Neural crest cell (in vitro differentiated cells): ENCODE measurements at places on chromosomes 11 and 22. TPM values are rescaled to one million over a fixed set of nuclear protein-coding genes. Genes with fewer than 3 reads are reported as not detected.

DNA sequence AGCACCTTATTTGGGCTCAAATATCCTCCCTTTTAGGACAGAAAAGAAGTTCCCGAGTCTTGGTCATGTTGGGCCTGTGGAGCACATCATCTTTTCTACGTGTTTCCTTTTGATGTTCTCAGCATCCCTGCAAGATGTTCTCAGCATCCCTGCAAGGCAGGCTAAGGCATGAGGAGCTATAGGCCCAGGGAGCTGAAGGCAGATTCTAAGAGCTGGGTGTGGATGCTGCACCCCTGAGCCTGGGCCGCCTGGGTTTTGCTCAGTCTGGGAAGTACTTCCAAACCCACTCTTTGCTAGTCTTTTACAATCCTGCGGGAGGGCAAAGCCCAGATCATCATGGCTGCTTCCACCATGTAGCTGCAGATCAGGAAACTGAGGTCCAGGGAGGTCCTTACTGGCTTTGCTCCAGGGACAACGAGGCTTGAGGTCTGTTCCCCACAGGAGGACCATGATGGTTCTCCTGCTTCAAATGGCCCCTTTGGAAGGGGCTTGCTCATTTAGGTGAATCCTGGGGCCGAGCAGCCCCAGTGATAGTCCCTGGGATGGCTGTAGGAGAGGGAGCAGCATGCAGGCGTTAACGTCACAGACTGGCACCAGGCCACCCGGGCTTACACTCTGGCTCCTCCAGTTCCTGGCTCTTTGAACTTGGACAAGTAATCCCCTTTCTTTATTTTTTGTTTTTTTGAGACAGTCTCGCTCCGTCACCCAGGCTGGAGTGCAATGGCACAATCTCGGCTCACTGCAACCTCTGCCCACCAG lies 10.6 kb downstream of the LRRC75B start:
- no peaks in the 10 kb centered on the region for H3K36me3 ChIP-seq
- H3K4me1 ChIP-seq = no peaks in the 10 kb centered on the region
- DNase-seq = no peak
- H3K4me3 ChIP-seq = no peak overlapping the region
- H3K27ac ChIP-seq = no peak overlapping the region

DNA sequence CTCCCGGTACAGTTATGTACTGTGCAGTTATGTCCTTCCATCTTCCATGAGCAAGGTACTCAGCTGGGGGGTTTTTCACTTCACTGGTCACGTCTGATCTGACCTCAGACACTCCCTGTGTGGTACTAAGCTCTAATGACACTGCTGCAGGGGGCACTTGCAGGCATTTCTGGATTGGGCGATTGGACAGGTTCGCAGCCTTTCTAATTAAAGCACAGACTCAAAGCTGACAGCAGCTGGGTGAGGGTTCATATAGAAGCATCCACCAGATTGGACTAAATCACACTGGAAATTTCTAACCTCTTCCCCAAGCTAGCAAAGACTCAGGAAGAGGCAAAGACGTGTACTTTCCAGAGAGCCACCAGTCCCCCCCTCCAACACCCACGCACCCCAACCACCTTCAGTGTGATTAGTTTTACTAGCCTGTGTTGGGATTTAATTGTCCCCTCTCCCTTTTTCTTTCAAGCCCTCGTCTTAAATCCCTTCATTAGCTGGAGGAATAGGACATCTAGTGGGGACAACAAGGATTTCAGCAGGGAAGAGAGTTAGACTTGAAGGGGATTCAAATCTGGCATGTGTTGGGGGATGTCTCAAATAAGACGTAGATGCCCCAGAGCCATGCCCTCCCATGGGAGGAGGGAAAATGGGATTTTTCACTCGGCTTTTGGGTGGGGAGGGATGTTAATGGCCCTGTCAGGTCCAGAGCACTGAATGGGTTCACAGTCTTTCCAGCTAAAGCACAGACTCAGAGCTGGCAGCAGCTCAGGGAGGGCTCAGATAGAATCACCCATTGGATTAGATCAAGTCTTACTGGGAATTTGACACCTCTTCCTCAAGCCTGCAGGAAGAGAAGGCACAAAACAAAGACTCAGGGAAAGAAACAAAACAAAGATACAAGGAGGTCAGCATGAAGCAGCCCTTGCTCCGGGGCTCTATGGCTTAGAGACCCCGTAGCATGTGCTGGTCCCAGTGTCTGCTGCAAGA lies 10.9 kb downstream of the INS start:
- peaks cover 18% of the 10 kb centered on the region for H3K4me1 ChIP-seq
- no peak overlapping the region for H3K4me3 ChIP-seq
- no peak for DNase-seq

DNA sequence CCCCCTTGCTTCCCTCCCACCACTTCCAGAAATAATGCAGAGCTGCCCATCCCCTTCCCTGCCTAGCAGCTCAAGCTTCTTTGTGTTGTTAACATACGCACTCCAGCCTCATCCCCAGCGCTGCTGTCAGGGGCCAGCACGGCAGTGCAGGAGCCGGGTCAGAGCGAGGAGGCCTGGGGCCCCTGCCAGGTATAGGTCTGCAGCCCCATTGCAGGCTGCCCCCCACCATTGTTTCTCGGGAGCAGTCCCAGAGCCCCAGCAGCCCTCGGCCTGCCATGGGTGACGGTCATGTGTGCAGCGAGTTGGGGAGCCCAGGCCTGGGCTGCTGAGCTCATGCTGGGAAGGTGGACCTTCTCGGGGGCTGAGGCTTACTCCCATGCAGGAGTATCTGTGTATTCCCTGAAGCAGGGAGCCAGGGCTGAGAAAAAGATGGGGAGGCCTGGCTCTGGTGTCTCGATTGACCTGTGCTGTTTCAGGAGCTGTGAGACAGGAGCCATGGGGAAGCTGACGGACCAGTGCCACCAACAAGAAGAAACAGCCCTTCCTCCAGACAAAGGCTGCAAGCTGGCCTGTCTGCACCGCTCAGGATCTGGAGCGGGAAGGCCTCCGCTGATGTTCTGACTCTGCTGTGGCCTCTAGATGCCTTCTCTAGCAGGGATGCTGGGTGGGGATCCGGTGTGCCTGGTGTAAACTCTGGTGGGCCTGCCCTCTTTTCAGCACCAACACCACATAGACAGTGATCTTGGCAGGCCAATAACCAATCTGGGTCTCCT lies 220.5 kb upstream of the B3GAT1 start:
- peaks cover 7% of the 10 kb centered on the region for H3K4me1 ChIP-seq
- no peaks in the 10 kb centered on the region for H3K36me3 ChIP-seq
- no peak overlapping the region for H3K27ac ChIP-seq
- H3K4me3 ChIP-seq = no peak overlapping the region
- no peak for DNase-seq

- no peak overlapping the region for H3K27ac ChIP-seq
- DNase-seq = no peak
- H3K4me1 ChIP-seq = no peaks in the 10 kb centered on the region
- no peak overlapping the region for H3K4me3 ChIP-seq
Observed at GRCh38 chr11:1208144-1208393, 14.8 kb upstream of the MUC5B start.

- H3K27ac ChIP-seq = no peak overlapping the region
- DNase-seq = no peak
- no peaks in the 10 kb centered on the region for H3K27me3 ChIP-seq
- H3K36me3 ChIP-seq = no peaks in the 10 kb centered on the region
Observed at GRCh38 chr11:75269367-75269660, 28.7 kb downstream of the TPBGL start.

DNA sequence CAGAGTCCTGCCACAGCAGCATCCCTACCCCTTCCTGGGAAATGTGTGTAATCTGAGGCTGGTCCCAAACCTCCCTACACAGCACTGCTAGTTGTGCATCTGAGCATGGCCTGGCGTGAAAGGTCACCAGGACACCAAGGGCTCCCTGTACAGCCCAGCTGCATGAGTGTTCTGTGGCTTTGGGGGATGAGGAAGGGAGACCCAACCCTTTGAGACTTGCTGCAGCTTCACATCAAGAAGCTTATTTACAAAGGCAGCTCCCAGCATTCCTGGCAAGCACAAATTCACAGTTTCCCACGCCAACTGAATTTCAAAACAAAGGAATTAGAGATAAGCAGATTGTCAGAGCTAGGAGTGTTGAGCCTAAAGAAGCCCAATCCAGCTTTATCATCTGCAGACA lies 32.2 kb downstream of the CSNK2A3 start:
- peaks cover 16% of the 10 kb centered on the region for H3K4me1 ChIP-seq
- no peaks in the 10 kb centered on the region for H3K36me3 ChIP-seq
- no peak for DNase-seq
- no peak overlapping the region for H3K4me3 ChIP-seq
- no peaks in the 10 kb centered on the region for H3K27me3 ChIP-seq
- no peak overlapping the region for H3K27ac ChIP-seq

- no peak overlapping the region for H3K27ac ChIP-seq
- H3K4me3 ChIP-seq = peak overlapping the region; percentile 69
- DNase-seq = no peak
- H3K36me3 ChIP-seq = no peaks in the 10 kb centered on the region
- H3K4me1 ChIP-seq = peaks cover 28% of the 10 kb centered on the region
Observed at GRCh38 chr11:831961-832528, 707 bp upstream of the CD151 start.

DNA sequence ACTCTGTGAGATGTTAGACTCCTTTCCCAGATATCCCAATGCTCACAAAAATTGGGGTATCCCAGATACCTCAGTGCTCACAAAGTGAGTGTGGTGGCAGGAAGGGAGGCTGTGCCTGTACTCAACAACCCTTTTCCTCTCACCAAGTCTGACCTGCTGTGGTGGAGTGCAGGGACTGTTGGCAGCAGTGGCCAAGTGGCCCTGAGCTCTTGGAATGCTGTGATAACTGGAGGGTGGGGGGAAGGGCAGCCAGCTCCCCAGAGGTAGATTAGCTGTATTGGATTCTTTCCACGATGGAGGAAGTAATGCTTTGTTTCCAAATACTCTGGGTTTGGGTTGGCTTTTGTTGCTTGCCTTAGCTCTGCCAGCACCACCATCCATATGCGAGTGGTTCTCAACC lies 46.0 kb upstream of the OR9Q1 start:
- no peak overlapping the region for H3K4me3 ChIP-seq
- no peak overlapping the region for H3K27ac ChIP-seq
- no peaks in the 10 kb centered on the region for H3K36me3 ChIP-seq
- no peak for DNase-seq
- H3K27me3 ChIP-seq = peaks cover 6% of the 10 kb centered on the region

- H3K27ac ChIP-seq = peak overlapping the region; percentile 75
- H3K36me3 ChIP-seq = peaks cover 12% of the 10 kb centered on the region
- DNase-seq = peak; percentile 40
Observed at GRCh38 chr11:67504005-67504949, 886 bp downstream of the PITPNM1 start.

DNA sequence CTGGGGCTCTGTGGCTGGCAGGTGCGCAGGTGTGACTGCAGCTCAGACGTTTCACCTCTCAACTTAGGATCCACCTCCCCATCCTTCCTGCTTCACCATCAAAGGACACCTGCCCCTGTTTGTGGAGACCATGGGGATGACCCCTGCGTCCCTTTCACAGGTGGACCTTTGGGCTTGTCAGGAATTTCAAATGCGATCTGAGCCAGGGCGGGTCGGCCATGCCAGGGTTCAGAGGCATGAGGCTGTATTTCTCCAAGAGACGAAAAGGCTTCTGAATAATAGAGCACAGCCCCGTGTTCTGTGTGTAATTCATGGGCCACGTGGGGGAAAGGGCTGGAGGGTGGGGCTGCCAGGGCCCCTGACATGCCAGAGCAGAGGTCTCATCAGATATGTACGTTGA lies 668.0 kb downstream of the BRD1 start:
- H3K4me3 ChIP-seq = no peak overlapping the region
- no peak for DNase-seq
- no peaks in the 10 kb centered on the region for H3K27me3 ChIP-seq
- no peaks in the 10 kb centered on the region for H3K36me3 ChIP-seq
- H3K27ac ChIP-seq = no peak overlapping the region

DNA sequence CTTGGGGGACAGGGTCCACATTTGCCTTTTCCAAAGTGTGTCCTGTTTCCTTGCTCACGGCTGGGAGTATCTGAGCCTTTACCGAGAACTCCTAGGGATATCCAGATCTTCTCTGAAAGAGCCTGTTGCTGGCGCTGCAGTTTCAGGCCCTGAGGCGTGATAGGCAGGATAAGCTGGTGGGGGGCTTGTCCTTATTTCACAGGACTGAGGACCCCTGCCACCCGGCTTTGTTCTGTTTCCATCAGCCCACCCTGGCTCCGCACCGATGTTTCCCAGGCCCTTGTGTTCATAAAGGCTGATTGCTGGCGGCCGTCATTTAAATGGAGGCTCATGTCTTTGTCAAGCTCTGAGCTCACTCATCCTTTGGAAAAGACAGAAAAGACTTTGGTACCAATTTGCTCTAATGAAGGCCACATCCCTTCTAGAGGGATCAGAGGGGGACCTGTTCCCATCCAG lies 9.4 kb upstream of the NPTXR start:
- no peak overlapping the region for H3K4me3 ChIP-seq
- peaks cover 32% of the 10 kb centered on the region for H3K27me3 ChIP-seq
- no peak for DNase-seq
- H3K27ac ChIP-seq = no peak overlapping the region
- H3K36me3 ChIP-seq = no peaks in the 10 kb centered on the region
- peaks cover 17% of the 10 kb centered on the region for H3K4me1 ChIP-seq

GRCh38 chr11:121119440-121119839 lies 18.4 kb downstream of the TECTA start:
- peaks cover 24% of the 10 kb centered on the region for H3K4me1 ChIP-seq
- H3K27ac ChIP-seq = no peak overlapping the region
- no peaks in the 10 kb centered on the region for H3K27me3 ChIP-seq
- no peak overlapping the region for H3K4me3 ChIP-seq

DNA sequence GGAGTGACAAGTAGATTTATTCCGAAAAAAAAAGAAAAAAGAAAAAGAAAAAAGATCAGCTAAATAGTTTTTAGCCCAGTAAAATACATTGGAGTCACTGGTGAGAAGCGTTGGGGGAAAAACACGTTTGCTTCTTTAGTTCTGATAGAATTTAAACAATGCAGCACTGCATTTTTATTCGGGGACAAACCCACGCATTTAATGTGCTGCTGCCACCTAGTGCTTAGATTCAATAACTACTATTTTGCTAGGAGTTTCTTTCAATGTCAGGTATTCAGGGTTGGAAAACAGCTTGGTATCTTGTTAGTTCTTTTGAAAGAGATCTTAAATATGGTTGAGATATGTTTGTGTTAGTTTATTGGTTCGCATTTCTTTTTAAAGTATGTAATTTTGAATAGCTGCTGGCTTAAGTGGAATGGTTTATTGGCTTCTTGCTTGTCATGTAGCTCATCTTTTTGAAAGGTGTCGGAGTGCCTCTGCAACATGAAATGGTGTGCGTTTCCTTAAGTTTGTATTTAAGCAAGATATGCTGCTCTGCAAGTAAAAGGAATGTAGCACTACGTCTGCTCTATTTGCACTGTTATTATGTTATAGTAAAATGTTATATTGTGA lies 41.9 kb downstream of the SVIP start:
- H3K4me1 ChIP-seq = peaks cover 20% of the 10 kb centered on the region
- H3K36me3 ChIP-seq = peaks cover 4% of the 10 kb centered on the region
- peak; percentile 22 for DNase-seq
- no peaks in the 10 kb centered on the region for H3K27me3 ChIP-seq
- H3K4me3 ChIP-seq = no peak overlapping the region
- H3K27ac ChIP-seq = no peak overlapping the region

- peaks cover 13% of the 10 kb centered on the region for H3K4me1 ChIP-seq
- H3K27me3 ChIP-seq = peaks cover 34% of the 10 kb centered on the region
- no peak overlapping the region for H3K27ac ChIP-seq
- DNase-seq = no peak
Observed at GRCh38 chr11:120517801-120518291, 6.3 kb downstream of the GRIK4 start.

MTA2 gene
- total RNA-seq = 195 and 203 TPM in 2 replicates

DCDC1 gene
- total RNA-seq = 2.3 and 2.6 TPM in 2 replicates

OR51I1 gene
- not detected in 2 replicates for total RNA-seq

MUC6 gene
- not detected in 2 replicates for total RNA-seq

KRTAP5-1 gene
- not detected in 2 replicates for total RNA-seq

TESMIN gene
- 4.2 and 6.8 TPM in 2 replicates for total RNA-seq
